ENCODE measurements at places on chromosomes 12 and 14.

- DNase-seq, result peak; percentile 55
These were observed 6.5 kb downstream of the CEBPE start for GRCh38 chr14:23112359-23113178.

DNA sequence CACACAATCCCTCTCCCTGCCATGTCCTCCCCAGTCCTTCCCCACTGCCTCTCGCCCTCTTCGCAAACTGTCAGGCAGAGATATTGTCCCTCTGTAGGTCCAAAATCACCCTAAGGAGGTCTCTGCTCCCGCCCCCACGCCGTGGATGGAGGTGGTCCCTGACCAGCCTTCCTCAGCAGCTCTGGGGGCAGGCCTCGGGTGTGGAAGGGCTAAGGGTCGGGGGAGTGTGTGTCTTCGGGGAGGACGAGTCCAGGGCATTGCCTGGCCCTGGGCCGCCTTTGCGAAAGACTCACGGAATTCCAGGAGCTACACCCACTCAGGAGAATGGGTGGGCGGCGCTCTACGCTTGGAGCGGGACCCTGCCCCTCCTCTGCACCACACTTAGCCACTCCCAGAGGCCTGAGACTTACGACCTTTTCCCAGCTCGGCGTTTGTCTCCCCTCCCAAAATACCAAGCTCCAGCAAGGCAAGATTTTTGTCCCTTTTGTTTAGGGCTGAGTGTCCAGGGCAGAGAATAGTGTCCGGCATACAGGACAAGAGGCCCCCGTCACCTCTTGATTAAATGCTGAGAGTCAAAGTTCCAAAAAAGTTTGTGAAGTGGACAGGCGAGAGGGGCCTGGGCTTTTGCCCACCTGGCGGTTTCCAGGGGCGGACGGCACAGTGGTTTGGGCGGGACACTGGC lies 881 bp downstream of the PYGL start:
- DNase-seq, result no peak

DNA sequence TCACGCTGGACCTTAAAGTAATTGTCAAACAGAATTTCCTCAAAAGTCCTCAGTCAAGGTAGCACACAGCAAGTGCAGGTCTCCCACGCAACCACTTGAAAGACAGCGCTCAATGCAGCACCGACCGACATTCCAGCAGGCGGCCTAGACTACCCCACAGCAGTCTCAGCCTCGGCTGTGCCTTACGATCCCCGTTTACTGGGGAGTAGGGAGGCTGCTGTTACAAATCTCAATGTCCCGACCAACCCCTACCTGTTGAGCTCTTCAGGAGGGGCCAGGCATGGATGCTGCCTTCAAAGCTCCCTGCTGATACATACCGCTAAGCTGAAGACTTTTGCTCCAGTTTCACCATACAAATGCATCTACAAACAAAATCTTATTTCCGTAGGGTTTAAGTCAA lies 21.8 kb downstream of the VPS37B start:
- DNase-seq, result no peak

GRCh38 chr14:78788467-78789360 lies 618.5 kb downstream of the NRXN3 start:
- no peak for DNase-seq

GRCh38 chr14:92600318-92601053 lies 86.9 kb downstream of the RIN3 start:
- DNase-seq, result peak; percentile 80

GRCh38 chr14:95255013-95255412 lies 64.7 kb downstream of the CLMN start:
- DNase-seq, result no peak

GRCh38 chr12:15824516-15824915 lies 35.3 kb upstream of the EPS8 start:
- no peak for DNase-seq

- peak; percentile 45 for DNase-seq
These were observed 5.5 kb upstream of the SLC24A4 start for GRCh38 chr14:92317511-92317910.

DNA sequence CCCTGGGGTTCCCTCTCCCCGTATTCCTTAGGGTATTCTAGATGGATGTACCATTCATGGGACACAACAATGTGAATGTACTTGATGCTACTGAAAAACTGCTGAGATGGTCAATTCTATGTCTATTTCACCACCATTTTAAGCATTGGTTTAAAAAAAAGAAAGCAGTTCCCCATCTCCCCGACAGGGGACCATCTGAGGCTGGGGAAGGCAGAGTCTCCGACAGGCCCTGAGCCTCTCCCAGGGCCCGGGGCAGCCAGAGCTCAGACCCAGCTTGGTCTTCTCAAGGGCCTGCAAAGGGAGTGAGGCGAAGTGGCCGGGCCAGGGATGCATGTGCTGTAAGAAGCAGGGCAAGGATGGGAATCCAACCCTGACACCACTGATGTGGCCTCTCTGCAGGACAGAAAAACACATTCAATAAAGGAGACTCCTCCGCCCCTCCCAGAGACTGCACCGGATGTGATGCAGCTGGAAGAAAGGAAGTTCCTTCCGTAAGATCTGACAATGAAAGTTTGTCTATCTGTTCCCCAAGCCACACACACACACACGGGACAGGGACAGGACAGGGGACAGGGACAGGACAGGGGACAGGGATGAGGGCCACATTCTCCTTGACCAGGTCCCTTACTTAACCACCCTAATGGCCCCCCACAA lies 234.1 kb downstream of the BCL11B start:
- peak; percentile 28 for DNase-seq

- no peak for DNase-seq
These were observed 73.3 kb upstream of the USP44 start for GRCh38 chr12:95624589-95624988.

- peak; percentile 85 for DNase-seq
These were observed 23.3 kb upstream of the MARK3 start for GRCh38 chr14:103361867-103362266.

DNA sequence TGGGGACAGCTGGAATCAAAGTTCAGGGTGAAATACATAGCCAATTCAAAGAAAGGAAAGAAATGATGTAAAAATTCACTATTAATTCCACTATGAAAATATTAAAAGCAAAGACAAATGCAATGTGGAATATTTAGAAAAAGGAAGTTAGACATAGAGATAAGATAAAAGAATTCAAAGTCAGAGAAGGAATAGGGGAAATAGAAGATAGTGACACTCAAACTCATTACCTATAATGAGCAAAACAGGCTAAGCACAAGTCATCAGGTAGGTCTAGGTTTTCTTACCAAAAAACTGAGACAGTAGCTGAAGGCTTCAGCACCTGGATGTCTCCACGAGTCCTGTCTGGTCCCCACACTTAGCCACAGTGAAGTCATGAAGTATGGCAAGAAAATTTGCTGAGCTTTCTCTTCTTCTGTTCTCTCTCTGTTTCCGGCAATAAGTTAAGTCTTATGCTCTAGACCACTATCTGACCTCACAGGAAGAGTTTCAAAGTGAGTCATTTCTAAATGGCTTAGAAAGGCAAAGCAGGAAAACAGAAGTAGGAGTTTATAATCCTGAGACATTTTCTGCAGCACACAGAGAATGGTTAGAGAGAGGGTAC lies at the start of gene C3AR1:
Gene C3AR1 (minus strand): TSS at position 369 of the 604 bp plus-strand sequence. CDS start 6,174 bp downstream, outside the sequence.
- peak; percentile 96 for DNase-seq

- DNase-seq, result no peak
These were observed 26.9 kb downstream of the SAMD4A start for GRCh38 chr14:54593860-54594259.

DNA sequence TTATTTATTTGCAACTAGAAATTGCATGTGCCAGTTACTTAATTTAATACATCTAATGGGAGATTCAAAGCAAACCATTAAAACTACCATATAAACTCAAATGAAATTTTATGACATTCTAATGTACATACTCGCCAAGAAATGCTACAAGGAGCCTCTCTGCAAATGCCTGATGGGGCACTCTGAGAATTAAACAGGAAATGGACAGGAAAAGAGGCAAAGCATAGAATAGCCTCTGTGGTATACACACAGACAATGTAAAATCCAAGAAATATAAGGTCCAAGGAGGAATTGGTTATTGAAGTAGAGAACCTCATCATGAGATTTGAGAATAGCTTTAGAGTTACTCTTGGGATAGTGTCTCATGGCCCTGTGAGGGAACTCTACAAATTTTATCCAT lies 41.2 kb downstream of the RAB21 start:
- DNase-seq, result no peak

DNA sequence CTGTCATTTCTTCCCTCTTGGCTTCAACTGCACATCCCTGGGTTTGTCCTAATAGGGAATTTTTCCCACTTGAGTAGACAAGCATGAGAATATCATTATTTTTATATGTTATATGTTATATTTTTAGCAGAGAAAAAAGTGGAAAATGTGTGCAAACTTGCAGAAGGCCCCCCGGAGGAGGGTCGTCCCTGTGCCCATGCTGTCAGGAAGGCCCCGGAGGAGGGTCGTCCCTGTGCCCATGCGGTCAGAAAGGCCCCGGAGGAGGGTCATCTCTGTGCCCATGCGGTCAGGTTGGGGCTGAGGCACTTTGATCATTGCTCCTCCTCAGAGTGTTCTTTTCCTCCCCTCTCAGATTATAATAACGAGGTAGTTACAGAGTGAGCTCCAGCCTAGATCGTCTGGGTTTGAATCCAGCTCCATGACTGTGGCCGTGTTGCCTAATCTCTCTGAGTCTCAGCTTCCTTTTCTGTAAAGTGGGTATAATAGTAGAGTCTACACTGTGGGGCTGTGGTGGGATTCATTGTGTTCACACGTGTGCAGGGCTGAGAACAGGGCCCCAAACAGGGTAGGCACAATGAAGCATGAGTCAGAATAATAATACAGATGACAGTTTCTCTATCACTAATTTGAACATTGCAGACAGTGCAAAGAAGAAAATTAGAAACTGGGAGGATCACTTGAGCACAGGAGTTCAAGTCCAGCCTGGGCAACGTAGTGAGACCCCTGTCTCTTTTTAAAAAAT lies 33.4 kb downstream of the ELK3 start:
- DNase-seq, result no peak

DNA sequence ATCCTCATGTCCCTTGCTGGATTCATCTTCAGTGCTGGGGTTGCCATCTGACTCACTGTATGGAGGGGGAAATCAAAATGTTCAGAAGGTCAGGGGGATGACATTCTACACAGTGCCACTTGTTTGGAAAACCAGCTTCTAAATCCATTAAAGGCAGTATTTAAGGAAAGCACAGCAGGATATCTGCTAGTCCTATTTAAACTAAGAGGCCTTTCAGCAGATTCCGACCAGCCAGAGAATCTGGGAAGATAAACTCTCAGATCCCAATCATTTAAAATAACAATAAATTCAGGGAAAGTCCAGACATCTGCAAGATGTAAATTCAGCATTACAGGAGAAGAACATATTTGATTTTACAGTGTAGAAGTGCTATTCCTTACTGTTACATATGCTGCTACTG lies 3.8 kb downstream of the SIX4 start:
- DNase-seq, result no peak

DNA sequence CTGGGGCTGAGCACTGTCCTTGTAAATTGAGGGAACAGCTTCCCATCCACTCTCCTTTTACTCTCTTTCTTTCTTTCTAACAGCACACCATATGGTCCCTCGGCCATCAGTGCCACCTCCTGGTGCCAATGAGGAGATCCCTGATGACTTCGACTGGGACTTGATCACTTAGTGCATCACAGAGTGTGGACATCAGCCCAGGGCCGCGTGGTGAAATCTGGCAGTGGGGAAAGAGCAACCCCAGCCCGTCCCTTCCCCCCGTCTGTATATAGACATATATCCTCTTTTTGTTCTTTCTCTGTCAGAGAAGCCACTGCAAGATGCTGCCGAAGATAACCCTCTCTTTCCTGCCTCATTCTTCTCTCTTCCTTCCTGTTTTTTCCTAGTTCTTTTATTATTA lies 13.5 kb downstream of the C3AR1 start:
- peak; percentile 93 for DNase-seq

Data from inflammatory macrophage treated with lipopolysaccharide for 4 hours (primary cell).